Left forelimb (tissue), 1 donor: ENCODE measurements at places on chromosomes 6 and 20.

GRCh38 chr20:15256676-15257568 is 919.5 kb upstream of the FLRT3 start:
- DNase-seq, result no peak

GRCh38 chr6:138307352-138307751 is 70.4 kb upstream of the SMIM28 start:
- DNase-seq, result no peak

DNA sequence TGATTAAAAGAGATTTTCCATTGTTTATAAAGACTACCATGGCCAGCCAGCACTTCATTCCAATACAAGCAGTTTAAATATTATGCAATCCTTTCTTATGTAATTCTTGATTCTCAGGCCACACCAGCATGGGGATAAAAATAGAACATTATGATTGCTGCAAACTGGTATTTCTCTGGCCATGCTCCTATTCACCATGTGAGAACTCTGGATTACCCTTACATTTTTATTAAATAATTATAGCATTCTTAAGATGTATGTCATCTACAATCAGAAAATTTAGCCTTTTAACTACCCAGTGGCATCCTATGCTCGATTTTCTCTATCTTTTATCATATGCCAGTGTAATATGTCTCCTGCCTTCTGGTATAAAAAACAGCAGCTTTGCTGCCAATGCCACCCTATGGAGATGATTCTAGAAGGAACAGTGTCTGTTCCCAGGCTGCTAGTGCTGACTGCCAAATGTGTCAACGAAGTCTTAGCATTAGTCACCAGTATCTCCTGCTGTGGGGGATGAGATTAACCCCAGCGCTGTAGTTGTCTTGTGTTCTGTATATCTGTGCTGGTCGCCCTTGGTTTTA is 501.4 kb downstream of the BCKDHB start:
- no peak for DNase-seq

DNA sequence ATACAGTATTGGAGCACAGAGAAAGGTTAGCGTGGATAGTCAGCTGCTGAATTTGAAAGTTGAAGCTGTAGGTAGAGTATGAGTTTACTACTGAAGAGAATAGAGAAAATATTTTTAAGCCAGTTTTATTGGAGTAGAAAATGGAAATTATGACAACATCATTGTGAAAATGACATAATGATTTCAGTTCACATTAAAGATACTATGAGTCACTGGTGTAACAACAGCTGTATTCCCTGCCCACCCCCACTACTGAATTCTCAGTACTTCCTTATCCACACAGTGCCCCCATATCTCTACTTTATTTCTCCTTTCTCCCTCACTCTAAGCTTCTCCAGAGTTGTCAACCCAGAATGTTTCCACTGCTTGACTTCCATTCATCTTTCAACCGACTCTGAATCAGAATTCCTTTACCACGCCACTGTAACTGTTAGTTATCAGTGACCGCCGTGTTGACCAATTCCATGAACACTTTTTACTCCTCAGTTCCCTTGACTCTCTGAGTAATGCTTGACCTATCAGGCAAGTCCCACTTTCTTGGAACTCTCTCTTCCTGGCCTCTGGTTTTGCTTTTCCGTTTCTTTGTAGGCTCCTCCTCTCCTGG is 139.6 kb downstream of the AIG1 start:
- DNase-seq, result no peak

DNA sequence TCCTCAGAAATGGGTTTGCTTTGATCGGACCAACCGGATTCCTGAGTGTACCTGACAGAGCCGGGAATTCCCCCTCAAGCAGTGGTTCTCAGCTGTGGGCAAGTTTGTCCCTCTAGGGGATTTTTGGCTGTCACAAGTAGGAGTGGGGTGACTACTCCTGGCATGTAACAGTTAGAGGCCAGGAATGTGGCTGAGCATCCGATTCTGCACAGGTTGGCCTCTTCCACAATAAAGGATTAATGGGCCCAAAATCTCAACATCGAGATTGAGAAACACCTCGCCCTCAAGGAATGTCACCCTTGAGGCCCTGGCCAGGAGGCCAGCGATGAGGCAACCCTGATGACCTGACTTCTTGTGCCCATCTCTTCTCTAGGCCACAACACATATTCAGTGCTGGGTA is 7.9 kb downstream of the AGPAT4 start:
- DNase-seq, result no peak

DNA sequence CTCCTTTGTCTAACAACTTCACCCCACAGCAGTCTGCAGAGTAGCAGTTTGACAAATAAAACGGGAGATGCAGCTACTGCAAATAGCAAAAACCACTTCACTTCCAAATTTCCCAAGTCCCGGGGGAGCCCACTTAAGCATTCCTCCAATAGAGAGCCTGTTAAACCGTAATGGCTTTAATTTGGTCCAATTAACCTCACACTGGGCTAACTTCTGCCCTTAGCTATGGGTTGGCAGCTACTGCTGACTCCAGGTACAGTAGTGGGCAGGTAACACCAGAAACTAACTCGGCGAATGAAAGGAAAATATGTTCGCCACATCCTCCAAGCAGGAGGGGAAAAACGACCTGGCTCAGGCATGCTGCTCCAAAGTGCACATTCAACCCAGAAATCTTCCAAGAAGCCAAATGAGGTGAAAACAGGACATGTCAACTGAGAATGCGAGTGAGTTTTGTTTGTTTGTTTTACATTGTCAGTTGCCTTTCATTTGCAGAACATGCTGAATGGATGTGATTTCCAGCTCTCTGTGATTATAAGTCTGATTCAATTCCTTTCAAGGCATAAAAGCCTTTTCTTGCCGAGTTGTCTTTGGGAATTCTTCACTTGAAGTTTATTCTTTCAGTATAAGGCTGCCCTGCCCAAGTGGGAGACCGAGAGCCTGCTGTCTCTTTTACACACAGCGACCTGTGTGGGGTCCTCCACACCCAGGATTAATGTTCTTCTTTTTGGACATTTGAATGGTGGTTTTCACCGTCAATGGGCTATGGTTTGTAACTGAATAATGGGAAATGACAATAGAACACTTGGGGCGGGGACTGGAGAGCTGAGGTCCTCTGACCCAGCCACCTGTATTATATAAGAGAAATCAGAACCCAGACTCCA is 117.3 kb upstream of the ARMC2 start:
- DNase-seq, result peak; percentile 26

DNA sequence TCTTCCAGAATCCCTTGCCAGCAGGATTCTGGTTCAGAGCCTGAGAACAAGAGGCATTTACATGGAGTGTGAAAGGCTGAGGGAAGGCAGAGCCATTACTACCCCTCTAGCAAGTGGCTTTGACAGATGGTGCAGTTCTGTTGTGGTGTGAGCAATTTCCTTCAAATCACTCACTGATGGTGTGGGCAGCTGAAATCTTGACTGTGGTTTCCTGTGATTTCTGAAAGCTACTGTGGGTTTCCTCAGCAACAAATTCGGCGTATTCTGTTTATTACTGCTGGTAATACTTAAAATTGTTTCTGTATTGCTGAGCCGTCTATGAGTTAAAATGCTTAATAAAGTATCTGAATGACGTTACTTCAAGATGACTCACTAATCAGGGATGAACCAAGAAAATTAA is 181.5 kb upstream of the TCF21 start:
- no peak for DNase-seq

GRCh38 chr20:36154700-36155628 is at the start of gene EPB41L1:
TSS of gene EPB41L1 (plus strand) at chr20:36154740. CDS start at chr20:36173778, 19,038 bp downstream.
- DNase-seq, result no peak

- DNase-seq, result no peak
Measured at GRCh38 chr20:9068233-9068801, 570 bp upstream of the PLCB4 start.

DNA sequence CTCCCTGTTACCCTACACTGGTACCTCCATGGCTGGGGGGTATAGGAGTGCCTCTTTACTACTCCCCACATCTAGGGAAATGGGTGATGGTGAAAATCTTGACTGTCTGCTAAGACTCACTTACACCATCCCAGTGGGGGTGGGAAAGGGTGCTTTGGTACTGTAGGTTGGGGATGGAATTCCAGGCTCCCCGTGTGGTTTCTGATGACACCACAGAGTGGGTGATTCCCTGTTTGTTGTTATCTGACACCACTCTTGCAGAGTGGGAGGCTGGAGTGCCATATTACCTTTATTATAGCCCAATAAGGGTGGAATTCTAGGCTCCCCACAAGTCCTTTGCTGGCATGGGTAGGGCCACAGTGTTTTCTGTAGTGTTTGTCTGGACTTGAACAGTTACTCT is 264.6 kb upstream of the MAN1A1 start:
- no peak for DNase-seq

DNA sequence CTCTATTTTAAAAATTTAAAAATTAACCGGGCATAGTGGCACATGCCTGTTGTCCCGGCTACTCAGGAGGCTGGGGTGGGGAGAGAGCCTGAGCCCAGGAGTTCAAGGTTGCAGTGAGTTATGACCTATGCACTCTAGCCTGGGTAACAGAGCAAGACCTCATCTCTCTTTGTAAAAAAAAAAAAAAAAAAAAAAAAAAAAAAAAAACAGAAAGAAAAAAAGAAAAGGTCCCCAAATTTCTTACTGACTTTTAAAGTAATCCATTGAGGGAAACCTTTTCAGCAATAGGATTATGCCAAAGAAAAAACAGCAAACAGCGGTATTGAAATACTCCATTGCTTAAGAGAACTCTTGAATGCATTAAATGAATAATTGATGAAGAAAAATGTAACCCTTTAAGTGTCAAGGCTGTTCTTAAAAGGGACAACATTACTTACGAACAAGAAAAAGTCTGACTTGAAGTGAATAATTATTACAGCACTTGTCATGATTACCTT is 6.0 kb upstream of the DNAAF9 start:
- DNase-seq, result no peak

DNA sequence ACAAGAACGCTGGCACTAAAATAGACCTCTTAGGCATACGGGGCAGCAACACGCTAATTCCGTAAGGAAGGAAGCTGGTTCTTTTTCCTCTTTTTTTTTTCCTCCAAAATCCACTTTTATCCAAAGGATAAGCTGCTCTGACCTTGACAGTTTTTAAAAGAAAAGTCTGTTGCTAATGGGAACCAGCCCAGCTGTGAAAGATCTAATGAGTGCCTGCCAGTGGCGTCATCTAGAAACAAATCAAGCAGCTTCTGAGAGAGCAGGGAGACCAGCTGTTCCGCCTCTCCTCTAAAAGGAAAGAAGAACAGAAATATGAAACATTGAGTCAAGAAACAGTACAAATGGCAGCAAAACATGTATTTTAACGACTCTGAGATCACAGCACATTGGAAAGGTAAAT is 78.6 kb downstream of the FAXC start:
- DNase-seq, result no peak

DNA sequence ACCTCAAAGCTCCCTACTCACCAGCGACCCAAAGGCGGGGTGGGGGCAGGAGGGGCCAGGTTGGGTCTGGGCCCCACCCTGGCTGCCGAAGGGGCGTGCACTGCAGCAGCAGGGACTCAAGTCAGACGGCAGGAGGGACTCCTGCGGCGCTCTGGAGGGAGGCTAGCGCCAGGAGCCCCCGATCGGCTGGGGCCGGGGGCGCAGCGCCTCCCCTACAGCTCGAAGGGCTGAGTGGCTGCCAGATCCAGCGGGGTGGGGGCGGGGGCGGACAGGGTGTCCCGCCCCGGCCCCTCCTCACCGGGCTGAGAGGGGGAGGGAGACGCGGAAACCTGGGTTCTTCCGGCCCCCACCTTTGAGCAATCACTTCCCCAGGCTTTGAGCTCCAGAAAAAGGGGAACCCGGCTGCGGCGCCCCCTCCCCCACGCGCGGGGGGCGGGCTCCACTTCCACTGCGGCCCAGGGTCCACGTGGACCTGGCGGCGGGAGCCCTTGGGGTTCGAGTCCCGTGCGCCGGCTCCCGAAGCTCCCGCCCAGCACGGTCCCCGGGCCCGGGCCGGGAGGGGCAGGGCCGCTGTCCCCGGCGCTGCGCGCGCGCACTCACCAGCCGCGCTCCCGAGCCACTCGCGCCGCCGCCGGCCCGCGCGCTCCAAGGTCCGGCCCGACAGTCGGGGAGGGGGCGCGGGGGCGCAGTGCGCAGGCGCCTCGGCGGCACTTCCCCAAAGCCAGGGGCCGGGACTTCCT is at the start of gene RGS19:
RGS19 (minus strand) TSS at position 246 of the 740 bp plus-strand sequence. CDS start 2,632 bp downstream, outside the sequence.
- DNase-seq, result peak; percentile 89

DNA sequence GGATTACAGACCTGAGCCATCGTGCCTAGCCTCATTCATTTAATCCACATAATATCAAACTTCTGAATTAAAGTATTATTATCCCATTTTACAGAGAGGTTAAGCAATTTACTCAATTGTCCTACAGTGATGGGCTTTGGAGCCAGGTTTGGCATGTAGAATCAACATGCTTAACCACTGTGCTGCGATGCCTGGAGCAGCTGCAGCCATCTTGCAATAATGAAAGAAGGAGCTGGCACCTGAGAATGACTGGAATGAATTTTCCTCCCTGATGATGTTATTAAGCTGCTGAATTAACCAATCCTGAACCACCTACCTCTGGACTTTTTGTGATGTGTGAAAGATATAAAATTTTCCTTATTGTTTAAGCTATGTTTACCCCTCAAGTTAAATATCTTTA is 13.1 kb upstream of the CCND3 start:
- DNase-seq, result no peak

DNA sequence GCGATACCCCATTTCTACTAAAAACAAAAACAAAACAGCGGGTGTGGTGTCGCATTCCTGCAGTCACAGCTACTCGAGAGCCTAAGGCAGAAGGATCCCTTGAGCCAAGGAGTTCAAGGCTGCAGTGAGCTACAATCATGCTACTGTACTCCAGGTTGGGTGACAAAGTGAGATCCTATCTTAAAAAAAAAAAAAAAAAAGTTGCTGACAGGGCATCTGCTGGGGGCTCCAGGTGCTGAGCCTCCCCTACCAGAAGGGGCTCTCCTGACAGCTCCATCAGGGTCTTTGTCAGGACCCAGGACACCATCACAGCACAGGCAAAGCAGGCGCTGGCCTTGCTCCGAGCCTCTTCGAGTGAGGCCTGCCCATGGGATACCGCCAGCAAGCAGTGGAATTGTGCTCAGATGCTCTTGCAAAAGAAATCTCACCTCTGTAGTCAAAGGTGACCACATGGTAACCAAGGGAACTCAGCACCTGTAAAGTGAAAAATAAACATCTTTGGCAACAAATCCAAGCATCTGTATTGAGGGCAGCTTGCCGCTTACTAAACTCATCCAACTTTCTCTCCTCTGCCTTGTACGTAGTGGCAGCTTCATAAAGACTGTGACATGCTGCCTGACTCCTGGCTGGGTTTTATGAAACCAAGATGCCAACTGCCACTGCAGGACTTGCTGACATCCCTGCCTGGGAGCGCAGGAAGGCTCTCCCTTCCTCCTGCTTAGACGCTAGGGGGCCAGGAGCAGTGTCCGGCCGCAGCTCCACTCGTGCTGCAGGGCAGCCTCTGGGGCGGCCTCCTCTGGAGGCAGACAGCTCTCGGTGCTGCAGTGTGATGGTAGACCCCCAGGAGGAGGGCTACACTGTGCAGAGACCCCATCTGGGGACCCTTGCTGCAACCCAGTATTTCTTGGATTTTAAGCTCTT is 66.9 kb downstream of the PYGB start:
- no peak for DNase-seq

- DNase-seq, result peak; percentile 81
Measured at GRCh38 chr20:1266167-1266973, at the start of gene SNPH. TSS of gene SNPH (plus strand) at chr20:1266294. CDS start at chr20:1296240, 29,946 bp downstream.
